ENCODE measurements at places on chromosomes 7 and 10. TPM values are rescaled to one million over a fixed set of nuclear protein-coding genes. Genes with fewer than 3 reads are reported as not detected.

The CCDC3 gene
- total RNA-seq = 4.5 TPM

The TLX1 gene
- not detected for total RNA-seq

The WNT8B gene
- not detected for total RNA-seq

The SLC26A3 gene
- not detected for total RNA-seq

The ATP5MK gene
- total RNA-seq = 254 TPM

The CHAT gene
- total RNA-seq = not detected
